ENCODE measurements at places on chromosomes 2 and 18.

DNA sequence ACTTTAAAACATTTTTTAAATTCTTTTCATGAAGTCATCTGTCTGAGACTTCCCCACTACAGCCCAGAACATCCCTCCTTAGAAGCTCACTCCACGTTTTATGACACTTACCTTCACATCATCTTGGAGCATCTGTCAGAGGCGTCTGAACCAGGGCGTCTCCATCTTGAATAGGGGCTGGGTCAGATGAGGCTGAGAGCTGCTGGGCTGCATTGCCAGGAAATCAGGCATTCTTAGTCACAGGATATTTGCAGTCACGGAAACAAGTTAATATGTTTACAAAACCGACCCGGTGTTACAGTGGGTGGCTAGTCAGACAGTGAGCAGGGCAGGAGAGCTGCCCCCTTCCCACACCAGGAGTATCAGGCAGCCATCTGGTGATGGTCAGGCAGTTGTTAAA is 456.5 kb downstream of the FBXO15 start:
- DNase-seq = no peak

DNA sequence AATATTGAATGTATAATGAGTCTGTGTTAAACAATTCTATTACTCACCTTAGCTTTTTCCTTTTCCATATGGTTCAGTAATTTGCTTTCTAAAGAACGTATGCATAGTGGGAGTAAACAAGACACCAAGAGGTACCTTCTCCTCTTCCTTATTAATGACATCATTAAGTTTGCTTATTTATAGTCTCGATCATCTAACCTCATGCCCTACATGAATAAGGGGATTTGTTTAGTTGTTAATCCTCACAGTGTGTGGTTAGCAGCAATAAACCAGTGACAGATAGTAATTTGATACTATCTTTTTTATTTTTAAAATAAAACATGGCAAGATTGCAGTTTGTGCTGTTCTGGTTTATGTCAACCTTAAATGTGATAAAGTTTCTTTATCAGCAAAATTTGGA is 69.7 kb downstream of the COBLL1 start:
- DNase-seq = no peak

DNA sequence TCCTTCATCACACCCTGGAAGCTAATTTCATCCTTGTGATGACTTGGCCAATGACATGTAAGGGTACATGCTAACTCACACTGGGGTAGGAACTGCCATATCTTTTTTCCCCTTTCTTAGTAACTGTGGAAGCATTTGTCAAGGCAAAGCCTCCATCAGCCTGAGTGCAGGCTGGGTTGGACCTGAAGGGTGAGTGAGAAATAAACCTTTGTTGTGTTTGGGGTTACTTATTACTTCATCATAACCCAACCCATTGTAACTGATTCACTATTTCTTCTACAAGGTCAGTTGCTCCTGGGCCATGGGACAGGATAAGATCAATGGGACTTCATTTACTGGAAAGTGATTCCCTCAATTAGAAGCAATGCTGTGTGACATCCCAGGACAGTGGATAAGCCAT is 108.4 kb downstream of the COL6A3 start:
- no peak for DNase-seq

GRCh38 chr18:79507546-79508480 is 112.1 kb downstream of the NFATC1 start:
- no peak for DNase-seq

GRCh38 chr18:35362531-35362930 is 14.6 kb downstream of the ZNF396 start:
- DNase-seq = no peak

GRCh38 chr2:166188084-166188483 is 60.3 kb upstream of the SCN1A start:
- no peak for DNase-seq

- DNase-seq = no peak
Observed at GRCh38 chr2:219506802-219507526, 7.3 kb upstream of the ASIC4 start.

- no peak for DNase-seq
Observed at GRCh38 chr2:160437273-160437672, 56.3 kb downstream of the RBMS1 start.

DNA sequence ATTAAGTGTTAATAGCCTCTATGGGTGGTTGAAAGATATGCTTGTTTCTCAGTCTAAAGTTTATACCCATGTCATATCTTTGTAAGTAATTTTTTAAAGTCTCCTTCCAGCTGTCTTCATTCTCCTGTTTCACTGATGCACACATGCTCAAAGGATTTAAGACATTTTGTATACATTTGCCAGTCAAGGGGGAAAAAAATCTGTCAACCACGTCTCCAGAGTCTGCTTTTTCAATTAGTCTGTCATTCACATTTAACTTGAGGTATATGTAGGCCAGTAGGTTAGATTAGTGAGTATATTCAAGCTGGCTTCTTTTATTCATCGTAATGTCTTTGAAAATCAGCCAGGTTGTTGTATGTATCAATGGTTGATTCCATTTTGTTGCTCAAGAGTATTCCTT is 193.5 kb downstream of the MCFD2 start:
- DNase-seq = no peak

DNA sequence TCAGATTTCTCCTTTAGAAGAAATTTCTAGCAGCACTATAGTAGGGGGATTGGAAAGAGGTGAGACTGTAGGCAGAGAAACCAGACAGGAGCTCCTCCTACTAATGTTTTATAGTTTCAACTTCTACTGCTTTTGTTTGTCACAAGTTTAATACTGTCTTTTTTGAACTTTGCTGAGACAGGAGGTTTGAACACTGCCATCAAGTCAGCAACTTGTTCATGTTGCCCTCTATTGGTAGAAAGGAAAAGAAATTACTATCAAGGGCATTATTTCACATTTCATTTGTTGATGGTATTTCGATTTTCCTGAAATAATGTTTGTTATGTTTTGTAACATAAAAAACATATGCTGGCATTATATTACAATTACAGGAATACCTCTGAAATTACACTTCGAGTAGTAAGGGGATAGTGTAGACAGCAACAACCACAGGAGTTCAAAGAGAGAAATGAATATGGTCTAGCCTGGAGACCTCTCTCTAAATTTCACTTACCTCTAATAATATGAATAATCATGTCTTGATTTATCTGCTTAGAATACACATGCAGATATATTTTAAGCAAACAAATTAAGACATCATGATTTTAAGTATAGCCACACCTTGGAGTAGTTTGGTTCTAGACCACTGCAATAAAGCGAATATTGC is 12.4 kb upstream of the CCDC88A start:
- no peak for DNase-seq

GRCh38 chr18:50886929-50887328 is 8.0 kb downstream of the ME2 start:
- DNase-seq = no peak

- no peak for DNase-seq
Observed at GRCh38 chr2:218474527-218474926, 55.6 kb downstream of the VIL1 start.

DNA sequence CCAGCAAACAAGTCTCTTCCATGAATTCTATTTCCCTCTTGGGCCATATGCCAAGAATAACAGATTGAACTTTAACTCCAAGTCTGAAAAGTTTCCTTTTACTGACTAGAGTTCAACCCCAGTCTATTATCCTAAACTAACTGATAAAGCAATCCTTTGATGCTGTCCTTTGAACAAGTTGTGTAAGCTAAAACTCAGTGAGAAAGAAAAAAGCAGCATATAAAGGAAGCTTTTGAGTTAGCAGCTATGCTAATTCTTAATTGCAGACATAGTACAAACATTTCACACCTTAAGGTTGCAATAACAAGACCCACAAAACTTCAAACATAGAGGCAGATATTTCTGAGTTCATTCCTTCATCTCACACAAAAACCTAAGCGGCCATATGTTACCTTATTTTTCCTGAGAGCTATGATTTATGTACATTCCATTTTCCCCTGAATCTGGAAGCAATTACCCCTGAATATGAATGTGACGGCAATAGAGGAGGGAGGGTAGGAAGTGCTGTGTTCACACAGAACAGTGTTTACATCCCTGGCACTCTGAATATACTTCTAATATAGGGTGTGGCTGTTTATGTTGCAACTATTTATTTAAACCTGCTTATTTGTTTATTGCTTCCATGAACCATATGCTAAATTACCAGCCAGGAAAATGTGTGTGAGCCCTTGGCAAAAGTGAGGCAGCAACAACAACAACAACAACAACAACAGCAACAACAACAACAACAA is 180.6 kb downstream of the IRS1 start:
- no peak for DNase-seq

GRCh38 chr2:209162129-209162528 is 261.7 kb upstream of the MAP2 start:
- no peak for DNase-seq

DNA sequence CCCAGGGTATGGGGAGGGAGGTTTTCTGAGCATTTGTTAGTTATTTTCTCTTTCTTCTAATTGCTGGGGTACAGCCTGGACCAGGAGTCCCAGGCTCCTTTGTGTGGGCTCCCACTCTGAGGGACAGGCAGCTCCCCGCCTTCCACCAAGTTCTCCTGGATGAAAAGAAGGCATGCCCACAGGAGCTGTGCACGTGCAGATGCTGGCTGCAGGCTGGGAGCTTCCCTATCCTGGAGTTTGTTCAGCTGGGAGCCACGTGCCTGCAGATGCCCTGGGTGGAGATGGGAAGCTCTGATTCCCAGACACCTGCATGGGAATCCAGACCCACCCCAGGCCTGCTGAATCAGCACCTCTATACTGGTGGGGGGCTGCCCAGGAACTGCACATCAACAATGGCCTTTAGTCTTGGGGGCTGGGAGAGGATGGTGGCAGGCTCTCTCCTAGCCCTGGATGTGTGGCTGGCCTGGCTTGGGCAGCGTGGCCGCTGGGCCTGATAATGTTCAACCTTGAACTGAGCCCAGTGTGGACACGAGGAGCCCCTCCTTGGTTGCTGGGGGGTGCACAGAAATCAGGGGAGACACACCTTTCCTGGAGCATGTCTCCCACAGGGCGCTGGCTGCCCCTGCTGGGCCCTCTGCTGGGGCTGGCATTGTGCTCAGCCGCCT is 233.6 kb upstream of the HS6ST1 start:
- DNase-seq = no peak

- no peak for DNase-seq
Observed at GRCh38 chr2:223887127-223887526, 49.7 kb upstream of the AP1S3 start.

GRCh38 chr18:811892-812375 is at the start of gene YES1:
Gene YES1 (minus strand): TSS chr18:812242. CDS start chr18:756827, 55,415 bp downstream.
- no peak for DNase-seq

- no peak for DNase-seq
Observed at GRCh38 chr2:71798266-71799012, 345.1 kb downstream of the DYSF start.

- peak; percentile 80 for DNase-seq
Observed at GRCh38 chr2:85215448-85216401, 82.5 kb downstream of the TCF7L1 start.

DNA sequence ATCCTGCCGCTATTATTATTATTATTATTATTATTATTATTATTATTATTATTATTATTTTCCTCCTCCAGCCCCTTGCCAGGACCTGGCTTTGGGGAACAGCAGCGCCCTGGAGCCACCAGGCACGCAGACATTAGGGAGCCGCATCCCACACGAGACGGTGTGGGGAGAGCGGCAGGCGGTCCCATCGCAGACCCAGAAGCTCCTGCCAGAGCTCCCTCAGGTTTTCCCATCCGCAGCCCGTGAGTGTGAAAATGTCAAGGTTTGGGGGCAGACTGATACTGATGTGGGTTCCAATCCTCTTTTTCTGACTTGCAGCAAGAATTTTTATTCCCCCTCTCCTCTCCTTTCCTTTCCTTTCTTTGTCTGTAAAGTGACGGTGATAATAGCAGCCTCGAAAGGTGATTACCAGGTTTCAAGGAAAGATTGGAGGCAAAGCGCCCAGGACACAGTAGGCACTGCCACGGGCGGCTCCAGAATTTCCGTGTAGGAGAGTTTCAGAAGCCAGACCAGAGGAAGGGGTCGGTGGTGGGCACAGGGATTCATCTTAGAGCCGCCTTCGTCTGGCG is 816 bp downstream of the SCTR start:
- DNase-seq = no peak

GRCh38 chr2:319059-319600 is 31.2 kb upstream of the ALKAL2 start:
- no peak for DNase-seq

GRCh38 chr2:233418761-233419546 is 64.7 kb downstream of the DGKD start:
- DNase-seq = no peak

DNA sequence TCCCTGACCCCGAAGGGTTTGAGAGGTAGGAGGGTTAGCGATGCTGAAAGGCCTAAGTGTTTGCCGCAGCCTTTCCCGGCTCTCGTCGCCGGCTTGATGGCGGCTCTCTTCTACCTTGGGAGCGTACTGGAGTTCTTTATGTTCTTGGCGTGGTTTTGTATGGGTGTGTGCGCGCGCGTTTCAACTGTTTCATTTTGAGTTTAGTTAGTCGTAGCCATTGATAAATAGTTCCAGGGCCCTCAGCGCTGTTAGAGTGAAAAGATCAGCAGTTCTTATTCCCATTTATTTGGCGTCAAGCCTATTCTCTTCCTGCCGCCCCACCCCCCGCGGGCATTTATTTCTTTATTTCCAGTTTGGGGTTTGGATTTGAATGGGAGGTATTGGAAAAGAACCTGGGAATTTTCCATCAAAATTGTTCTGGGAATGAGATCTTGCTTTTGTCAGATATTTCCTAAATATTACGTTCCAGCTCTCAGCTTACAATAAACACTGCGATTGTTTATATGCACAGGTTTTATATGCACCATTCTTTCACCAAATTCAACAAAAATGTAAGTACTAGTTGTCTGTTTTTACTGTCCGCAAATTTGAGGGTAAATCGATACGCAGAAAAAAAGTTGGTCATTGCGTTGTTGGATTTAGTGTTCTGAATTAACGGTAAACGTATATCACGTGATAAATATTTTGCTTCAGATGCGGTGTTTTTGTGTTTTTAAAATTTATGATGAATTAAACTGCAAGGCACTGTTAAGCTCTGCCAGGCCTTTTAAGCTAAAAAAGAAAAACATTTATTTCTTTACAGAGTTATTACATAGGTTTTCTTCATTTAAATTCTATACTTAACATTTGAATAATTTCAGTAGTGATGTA is 954 bp downstream of the CCNT2 start:
- no peak for DNase-seq

DNA sequence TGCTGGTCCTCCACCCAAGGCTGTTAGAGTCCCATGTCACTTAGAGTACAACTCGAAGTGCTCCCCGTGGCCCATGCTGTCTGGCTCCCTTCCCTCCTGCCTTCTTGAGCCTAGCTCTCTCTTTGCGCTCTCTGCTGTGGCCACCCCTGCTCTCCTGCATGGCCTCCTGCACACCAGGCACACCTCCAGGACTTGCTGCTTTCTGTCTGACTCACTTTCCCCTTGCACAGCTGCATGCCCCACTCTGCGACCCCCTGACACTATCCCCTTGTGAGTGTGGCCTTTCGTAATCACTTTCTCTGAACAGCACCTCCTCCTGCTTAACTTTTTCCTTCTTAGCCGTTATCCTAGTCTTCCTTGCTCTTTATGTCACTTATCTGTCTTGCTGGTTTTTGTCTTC is 343.6 kb downstream of the TGIF1 start:
- DNase-seq = no peak

GRCh38 chr2:105697781-105698449 is 46.8 kb upstream of the NCK2 start:
- no peak for DNase-seq

All from amygdala (tissue), 56 donors.